ENCODE measurements at places on chromosomes 6 and 20.

GRCh38 chr20:57118964-57119363 lies 147.5 kb downstream of the BMP7 start:
- no peak for DNase-seq

DNA sequence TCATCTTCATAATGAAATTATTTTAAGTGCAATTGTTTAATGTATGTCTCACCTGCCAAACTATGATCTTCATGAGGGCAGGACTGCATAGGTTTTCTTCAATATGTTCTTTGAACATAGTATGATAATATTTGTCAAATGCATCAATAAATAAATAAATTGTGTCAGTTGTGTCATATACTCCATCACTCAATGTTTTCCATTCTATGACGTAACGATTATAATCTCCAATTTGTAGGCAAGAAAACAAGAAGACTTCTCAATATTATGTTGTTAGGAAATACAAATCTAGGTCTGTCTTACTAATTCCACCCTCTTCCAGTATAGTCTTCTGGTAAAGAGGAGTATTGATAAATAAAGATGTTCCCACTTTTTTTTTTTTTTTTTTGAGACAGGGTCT lies 858.1 kb downstream of the MAFB start:
- no peak for DNase-seq

DNA sequence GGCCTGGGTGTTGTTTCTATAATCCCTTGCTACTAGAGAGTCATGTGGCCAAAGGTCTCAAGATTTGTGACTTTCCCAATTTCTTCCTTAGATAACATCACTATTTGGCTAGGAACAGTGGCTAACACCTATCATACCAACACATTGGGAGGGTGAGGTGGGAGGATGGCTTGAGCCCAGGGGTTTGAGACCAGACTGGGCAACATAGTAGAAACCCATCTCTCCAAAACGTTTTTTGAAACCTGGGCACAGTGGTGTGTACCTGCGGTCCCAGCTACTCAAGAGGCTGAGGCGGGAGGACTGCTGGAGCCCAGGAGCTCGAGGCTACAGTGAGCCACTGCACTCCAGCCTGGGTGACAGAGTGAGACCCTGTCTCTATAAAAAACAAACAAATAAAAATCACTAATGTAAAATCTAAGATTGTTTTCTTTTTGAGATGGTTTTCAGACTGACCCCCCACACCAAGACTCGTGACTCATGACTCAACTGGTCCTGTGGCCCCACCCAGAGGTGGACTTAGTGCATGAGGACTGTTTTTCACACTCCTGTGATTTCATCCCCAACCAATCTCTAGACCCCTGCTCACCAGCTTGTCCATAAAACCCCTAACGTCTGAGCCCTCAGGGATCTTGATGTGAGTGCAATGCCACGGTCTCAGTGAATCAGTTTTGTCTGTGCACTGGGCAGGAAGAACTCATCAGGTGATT lies 48.3 kb upstream of the KIF16B start:
- DNase-seq, result no peak

DNA sequence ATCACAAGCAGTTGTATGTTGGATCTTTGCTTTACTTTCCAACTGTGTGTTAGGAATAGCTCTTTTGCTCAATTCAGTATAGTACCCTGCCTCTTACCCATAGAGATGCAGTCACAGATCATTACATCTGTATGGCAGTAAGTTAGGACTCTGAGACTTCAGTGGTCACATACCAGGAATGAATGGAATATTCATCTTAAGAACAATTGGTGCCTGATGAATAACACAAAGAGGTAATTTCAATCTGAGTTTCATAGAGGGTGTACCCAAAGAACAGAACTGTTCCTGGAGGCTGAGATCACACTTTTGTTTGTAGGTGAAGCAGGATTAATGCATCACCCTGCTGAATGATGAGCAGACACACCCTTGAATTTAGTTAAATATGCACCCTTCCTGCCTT lies 28.7 kb upstream of the KIF13A start:
- no peak for DNase-seq

DNA sequence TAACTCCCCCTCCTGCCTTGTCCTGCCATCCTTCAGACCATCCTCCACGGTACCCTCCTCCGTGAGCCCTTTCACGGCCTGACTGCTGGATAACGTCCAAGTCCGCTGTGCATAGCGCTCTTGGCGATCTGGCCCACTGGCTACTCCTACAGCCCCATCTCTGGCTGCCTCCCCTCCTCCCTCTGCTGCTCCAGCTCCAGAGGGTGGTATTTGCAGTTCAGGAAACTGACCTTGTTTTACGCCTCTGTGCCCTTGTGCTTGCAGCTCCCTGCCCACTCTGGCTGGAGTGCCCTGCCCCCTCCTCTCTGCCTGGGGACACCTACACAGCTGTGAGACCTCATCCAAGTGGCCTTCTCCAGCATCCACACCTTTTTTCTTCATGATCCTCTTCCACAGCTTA lies 6.5 kb upstream of the RREB1 start:
- no peak for DNase-seq
